Gastroesophageal sphincter (tissue), 4 donors: ENCODE measurements at places on chromosomes 5 and 9.

DNA sequence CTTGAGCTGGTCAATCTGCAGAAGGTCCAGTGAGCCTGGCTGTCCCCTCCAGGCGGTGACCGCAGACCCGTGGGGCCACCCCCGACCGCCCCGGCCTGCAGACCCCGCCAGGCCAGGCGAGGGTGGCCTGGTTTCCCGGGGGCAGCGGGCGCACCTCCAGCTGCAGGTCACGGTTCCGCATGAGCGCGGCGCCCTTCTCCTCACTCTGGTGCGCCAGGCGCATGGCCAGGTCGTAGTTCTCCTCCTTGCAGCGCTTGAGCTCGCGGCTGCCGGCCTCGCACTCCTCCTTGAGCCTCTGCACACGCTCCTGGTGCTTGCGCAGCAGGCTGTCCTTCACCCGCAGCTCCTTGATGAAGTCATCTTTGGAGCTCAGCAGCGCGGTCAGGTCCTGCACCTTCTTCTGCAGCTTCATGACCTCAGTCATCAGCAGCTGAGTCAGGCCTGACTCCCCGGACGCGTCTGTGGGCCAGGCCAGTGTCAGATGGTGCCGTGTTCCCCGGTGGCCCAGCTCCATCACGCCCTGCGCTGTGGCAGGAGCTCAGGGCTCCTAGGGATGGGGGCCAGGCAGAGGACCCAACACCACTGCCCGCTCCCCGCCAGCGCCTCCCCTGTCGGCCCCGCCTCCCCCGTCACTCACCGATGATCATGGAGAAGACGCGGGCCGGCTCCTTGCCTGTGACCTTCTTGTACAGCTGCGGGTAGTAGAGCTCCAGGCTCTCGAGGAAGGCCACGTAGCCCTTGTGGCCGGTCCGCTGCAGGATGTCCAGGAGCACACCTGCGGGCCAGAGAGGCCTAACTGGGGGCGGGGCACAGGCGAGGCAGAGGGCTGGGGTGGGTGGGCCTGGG lies 2.6 kb downstream of the CARD9 start:
- ATAC-seq, result no peak

GRCh38 chr9:103900466-103900865 lies 193.6 kb upstream of the SMC2 start:
- ATAC-seq, result no peak

DNA sequence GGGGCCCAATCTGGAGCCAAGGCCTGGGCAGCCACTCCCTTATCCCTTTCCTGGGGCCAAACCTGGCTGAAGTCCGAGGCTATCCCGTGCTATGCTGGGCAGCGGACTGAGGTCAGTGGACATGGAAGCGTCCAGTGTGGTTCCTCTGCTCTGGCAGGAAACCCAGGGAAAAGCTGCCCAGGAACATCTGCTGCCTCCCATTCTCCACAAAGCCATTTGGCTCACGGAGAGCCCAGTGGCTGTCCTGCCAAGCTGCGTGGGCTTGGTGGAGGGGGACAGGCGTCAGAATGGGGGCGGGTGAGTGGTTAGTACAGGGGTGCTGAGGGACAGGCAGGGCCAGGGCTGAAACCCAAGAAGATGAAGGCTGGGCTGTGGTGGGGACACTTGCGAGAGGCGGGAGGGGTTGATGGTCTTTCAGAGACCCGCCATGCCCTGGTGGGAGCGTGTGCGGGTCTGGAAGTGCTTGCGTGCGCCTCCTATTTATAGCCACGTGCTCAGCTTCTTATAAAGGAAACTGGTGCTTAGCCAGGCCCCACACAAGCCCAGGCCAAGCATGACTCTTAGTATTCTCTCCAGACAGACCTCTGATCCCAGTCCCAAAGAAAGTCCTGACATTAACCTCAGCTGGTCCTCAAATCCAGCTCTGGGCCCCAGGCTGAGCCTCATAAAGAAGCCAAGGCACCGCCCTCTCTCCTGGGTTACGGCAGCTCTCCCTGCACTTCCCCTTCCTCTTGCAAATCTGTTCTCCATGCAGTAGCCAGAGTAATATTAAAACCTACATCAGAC lies 9.4 kb upstream of the SLC6A7 start:
- ATAC-seq, result peak; percentile 81

- no peak for ATAC-seq
Observed at GRCh38 chr5:160978944-160979343, 126.9 kb upstream of the ATP10B start.

- no peak for ATAC-seq
Observed at GRCh38 chr9:4986296-4986695, 1.2 kb downstream of the JAK2 start.

DNA sequence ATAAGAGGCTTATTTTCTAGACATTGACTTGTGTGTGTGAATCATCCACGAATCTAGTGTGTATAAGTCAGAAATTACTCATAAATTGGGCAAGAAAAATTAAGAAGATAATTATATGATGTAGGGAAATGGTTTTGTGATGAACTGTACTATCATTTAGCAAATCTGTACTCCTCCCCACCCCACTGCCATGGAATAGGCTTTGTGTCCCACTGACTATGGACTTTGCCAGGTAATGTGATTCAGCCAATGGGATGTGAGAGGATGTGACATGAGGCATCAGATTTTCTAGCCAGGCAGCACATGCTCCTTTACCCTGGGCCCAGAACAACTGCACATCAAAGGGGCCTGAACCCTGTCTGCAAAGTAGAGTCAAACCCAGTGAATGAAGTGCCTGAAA lies 406.6 kb downstream of the CTNND2 start:
- ATAC-seq, result no peak

GRCh38 chr9:92767066-92768054 lies 2.7 kb upstream of the BICD2 start:
- ATAC-seq, result no peak

DNA sequence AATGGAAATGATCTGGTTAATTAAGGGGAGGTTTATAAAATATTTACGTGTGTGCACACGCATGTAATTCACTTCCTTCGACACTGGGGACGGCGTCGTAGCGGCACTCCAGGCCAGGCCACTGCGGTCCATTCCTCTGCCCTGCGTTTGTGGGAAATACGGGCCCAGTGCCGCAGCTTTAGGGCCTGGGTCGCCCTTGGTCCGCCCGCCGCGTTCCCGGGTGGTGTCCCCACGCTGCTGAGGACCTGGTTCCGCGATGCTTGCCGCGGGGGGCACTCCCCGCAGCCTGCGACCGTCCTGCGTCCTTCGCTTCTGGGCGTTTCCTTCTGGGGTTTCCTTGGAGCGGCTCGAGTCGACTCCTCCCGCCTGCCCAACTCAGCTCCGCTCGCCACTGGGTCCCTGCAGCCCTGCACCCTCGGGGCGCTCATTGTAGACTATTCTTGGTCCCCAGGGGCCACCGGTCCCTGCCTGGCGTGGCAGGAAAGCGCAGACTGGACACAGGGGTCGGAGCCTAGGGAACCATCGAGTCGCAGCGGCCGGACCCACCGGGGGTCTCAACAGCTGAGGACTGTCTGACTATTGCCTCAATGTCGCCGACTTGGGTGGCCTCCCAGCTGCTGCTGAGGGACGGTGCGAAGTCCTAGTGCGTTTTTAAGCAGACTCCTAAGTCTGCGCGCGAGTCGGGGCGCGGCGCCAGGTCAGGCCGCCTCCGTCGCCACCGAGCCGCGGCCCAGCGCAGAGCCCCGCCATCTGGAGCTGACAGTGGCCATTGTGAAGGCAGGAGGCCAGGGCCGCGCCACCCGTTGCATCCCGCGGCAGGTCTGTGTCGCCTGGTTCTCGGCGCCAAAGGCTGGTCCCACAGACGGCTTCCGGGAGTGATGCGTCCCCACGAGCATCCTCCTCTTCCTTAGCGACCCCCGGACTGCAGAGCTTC lies 4.4 kb upstream of the IRX1 start:
- ATAC-seq, result peak; percentile 27

DNA sequence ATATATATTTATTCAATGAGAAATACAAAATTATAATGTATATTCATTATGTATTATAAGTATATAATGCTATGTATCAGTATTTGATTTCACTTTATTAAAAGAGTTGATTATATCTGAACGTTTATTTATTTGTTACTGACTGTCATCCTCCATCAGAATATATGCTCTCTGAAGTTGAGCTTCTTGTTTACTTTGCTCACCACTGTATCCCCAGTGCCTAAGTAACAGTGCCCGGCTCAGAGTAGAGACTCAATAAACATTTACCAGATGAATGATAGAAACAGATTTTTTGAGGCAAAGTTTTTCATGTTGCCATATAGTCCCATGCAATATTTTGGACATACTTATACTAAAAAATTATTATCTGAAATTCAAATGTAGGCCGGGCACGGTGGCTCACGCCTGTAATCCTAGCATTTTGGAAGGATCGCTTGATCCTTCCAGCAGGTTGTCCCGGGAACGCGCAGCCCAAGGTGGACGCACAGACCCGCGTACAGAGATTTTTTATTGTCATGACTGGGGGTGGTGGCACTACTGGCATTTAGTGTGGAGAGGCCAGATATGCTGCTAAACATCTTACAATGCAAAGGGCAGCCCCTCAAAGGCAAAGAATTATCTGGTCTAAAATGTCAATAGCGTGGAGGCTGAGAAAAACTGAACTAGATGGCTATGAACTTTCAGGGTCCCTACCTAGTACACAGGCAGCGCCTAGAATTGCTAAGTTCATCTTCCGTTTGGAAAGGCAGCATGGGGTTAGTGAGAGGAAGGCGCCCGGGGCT lies 761 bp upstream of the DNAJC25 start:
- ATAC-seq, result peak; percentile 15

GRCh38 chr5:94461131-94461530 lies 157.3 kb downstream of the KIAA0825 start:
- no peak for ATAC-seq

- ATAC-seq, result no peak
Observed at GRCh38 chr9:13608451-13608850, 329.0 kb upstream of the MPDZ start.

DNA sequence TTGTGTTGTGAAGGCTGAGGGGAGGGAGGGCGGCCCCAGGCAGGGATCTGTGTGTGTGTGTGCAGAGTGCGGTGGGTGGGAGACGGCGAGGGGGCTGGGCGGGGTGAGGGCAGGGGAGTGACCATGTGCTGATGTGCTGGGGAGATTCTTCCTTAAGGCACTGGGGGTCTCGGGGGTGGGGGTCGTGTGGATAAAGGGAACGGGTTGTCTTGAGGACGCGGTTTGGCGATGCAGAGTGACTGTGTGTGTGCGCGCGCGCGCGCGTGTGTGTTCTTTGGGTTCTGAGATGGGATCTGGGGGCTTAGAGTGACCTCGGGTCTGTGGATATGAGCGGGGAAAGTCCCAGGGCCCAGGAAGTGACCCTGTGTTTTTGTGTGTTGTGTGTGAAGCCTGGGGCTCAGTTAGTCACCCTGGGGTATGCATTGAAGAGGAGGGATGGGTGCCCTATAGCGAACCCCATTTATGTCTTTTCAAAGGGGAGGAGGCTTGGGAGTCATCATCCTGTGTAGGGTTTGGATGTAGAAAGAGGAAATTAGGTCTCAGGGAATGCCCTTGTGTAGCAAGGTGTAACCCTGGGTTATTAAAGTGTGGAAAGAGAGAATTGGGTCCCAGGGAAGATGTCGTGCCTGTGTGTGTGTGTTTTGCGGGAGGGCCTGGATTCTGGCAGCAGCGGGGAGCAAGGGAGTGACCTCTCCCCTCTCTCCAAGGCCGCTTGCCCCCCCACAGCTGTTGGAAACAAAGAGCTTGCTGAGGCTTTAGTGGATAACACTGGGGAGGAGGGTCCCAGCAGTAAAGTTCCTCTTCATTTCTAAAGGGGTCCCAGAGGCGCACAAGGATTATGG lies 1.4 kb downstream of the TMEFF1 start:
- ATAC-seq, result no peak
